ENCODE measurements at places on chromosomes 7 and 10.
A peak's percentile ranks its signal among the peaks of the same experiment; 100 is the strongest.

- DNase-seq, result no peak
Measured at GRCh38 chr10:103884681-103885139, 29.3 kb upstream of the SH3PXD2A start.

- no peak for DNase-seq
Measured at GRCh38 chr7:35624299-35625186, 70.4 kb downstream of the HERPUD2 start.

DNA sequence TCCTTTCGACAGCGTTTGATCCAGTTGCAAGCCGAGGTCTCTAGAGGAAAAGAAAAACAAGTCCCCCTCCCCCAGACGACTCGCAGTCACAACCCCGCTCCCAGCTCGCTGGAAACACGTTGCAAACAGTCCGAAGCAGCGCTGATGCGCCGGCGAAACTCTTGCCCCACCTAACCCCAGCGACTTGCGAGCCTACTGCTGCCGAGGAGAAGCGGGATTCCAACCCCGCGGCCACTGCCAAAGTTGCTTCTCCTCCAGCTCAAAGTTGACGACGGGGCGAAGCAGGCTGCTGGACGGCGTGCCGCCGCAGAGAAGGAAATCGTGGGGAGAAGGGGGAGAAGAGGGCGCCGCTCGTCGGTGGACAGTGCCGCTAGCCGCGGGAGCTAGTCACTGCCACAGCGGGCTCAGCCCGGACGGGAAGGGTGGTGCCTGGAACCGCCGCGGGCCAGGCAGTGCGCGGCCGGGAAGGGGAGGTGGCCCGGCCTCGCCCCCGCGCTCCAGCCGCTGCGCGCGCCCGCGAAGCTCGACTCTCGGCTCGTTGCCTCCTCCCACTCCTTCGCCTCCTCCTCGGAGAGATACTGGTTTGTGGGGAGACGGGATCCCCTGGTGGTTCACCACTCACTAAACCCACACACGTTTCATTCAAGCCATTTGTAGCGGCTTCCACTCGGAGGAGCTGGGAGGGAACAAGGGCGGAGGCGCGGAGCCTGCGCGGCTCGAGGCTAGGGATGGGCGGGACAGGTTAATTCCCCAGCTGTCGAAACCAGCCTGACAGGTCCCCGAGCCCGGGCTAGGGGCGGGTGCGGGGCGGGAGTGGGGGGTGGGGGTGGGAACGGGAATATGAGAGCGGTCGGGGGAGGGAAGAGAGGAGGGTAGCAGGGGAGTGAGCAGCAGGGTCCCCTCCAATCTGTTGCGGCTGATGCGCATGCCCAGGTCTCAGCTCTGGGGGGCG is at the start of gene GPR37:
GPR37 (minus strand) TSS at position 392 of the 952 bp plus-strand sequence. CDS start 816 bp downstream, outside the sequence.
- DNase-seq, result peak; percentile 9

DNA sequence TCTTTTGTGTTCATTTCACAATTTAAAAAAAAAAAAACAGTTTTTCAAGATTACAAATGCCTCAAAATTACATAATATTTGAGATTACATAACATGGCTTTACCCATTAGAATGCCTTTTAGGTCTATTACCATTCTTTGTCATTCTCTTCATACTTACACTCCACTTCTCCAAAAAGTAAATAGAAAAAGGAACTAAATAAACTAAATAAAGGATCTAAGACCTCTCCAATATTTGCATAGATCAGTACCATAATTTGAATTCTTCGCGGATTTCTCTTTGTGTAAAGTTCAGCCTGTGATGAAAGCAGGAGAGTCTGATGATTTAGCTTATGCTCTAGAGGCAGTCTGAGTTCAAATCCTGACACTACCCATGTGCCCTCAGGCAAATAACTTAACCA is 56.4 kb upstream of the C1GALT1 start:
- no peak for DNase-seq

GRCh38 chr7:137373507-137373906 is 30.0 kb upstream of the PTN start:
- no peak for DNase-seq

DNA sequence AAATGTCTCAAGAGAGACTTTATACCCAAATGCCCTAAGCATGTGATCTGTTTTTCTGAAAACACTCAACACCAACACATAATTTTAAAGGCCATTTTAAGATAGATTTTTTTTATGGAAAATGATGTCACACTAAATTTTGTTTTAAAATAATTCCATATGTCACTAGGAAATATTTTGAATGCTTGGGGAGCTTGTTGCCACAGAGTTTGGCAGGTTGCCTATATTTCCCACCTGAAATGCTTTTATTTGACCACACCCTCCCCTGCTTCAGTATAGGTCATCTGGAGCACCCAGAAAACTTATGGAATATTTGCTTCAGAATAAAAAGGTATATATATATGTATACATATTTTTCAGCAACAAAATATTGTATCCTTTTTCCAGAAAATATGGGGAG is 180.0 kb upstream of the ANK3 start:
- DNase-seq, result no peak

GRCh38 chr10:33566426-33566825 is 232.0 kb upstream of the NRP1 start:
- no peak for DNase-seq

DNA sequence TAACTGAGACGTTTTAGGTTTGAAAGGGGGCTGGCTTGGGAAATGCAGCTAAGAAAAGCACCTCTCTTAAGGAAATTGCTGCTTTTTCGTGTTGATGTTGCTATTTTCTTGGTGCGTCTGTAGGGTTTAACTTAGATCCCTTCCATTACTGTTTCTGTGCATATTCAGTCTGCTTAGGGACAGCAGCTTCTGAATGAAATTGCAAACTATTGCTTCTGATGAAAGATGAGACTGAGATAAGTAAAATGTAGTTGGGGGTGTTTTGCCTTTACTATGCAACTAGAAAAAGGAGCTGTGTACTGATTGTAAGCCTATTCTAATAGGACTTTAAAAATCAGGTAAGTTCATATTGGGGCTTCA is 772 bp downstream of the HDAC9 start:
- DNase-seq, result no peak

GRCh38 chr7:114760477-114760876 is 161.4 kb upstream of the MDFIC start:
- no peak for DNase-seq

DNA sequence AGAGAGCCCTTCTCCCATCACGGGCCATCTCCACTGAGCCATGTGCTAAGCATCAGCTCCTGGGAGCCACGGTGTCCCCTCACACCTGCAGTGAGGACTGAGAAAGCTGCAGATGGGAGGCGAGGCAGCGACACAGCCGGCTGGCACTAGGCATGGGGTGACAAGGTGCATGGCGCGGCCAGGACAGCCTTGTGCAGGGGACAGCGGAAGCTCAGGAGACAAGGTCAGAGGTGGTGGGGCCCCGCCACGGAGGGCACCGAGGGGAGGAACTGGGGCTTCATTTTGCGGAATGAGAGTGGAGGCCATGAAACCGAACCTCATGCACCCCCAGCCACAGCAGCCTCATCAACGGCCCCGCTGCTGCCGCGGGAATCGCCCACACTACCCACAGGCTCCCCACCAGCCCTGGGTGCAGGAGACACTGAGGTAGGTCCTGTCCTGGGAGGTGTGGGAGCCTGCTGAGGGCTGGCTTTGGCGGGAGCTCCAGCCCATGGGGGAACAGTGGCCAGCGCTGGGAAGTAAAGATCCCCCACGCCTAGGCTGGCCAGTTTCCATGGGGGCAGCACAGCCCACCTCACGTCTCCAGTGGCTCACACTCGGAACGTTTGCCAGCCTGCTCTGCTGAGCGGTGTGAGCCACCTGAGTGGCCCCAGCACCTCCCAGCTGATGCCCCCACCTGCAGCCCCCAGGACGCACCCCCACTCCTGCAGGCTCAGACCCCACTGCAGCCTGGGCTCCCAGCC is 71.2 kb upstream of the INSIG1 start:
- no peak for DNase-seq
